SIG-M5 (cell line): ENCODE measurements at places on chromosomes 4 and X.

GRCh38 chr4:95304898-95305297 lies 243.9 kb downstream of the UNC5C start:
- DNase-seq: no peak

DNA sequence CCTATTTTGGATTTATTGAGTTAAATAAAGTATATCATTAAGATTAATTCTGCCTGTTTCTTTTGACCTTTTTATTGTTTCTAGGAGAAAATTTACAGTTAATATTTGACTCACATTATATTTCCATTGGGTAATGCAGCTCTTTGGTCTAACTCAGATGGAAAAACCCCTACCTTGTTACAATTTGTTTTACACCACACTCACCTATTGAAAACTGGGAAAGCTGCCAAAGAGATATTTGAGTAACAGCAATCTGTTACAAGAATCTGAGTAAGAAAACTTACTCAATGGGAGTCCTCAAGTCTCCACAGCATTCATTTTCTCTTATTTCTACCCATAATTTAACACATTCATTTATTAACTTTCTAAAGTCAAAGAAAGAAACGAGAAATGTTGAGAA lies 108.0 kb upstream of the TLL1 start:
- no peak for DNase-seq

GRCh38 chr4:177191586-177191985 lies 118.1 kb upstream of the NEIL3 start:
- no peak for DNase-seq

GRCh38 chr4:56757821-56758411 lies 63.6 kb downstream of the SPINK2 start:
- DNase-seq: peak; percentile 82

GRCh38 chr4:164956766-164957643 lies 20.5 kb downstream of the TRIM61 start:
- no peak for DNase-seq

DNA sequence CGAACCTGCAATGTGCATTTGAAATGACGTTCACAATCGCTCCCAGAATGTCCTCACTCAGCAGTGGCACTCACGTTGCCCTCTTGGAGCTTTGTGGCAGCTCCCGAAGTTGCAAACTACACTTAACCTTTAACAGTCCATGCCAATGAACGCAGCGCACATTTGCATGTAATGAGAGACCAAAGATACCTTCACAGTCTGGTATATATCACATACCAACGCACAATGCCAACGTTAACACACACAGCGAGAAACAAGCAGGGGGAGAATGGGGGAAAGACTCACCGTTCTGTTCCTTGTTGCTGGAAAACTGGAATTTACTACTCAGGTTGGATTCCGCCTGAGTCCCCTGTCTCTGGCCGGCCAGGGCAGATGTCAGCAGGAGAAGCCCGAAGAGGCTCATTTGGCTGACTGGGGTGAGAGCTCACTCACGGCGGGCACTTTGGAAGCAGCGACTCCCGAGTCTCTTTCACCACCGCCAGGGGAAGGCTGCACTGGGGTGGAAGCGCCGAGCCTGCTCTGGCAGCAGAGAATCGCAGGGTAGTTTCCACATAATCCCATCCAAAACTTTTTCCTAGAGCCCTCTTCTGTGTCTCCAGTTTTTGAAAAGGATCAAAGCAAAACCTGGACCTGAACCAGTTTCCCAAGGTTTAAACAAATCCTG lies 966 bp downstream of the PDGFC start:
- no peak for DNase-seq

GRCh38 chr4:165443276-165443675 lies 64.5 kb downstream of the CPE start:
- no peak for DNase-seq

DNA sequence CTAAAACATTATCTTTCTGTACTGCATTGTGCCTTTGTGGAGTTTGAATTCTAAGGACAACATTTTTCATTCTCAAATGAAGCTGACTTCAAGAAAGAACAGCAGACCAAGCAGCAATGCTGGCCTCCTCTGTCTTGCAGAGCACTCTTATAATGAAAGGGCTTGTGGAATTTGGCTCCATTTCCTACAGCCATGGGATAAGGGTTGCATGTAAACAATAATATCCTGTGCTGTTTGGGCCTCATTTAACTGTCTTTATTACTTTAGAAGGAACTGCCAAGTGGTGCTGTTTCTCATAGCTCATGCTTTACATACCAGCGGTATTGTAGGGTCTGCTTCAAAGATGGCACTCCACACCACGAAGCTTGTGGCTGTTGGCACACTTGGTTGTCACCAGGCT lies 111.4 kb upstream of the EOLA2 start:
- DNase-seq: no peak

- DNase-seq: no peak
Measured at GRCh38 chrX:154043003-154043763, 23.5 kb upstream of the IRAK1 start.

DNA sequence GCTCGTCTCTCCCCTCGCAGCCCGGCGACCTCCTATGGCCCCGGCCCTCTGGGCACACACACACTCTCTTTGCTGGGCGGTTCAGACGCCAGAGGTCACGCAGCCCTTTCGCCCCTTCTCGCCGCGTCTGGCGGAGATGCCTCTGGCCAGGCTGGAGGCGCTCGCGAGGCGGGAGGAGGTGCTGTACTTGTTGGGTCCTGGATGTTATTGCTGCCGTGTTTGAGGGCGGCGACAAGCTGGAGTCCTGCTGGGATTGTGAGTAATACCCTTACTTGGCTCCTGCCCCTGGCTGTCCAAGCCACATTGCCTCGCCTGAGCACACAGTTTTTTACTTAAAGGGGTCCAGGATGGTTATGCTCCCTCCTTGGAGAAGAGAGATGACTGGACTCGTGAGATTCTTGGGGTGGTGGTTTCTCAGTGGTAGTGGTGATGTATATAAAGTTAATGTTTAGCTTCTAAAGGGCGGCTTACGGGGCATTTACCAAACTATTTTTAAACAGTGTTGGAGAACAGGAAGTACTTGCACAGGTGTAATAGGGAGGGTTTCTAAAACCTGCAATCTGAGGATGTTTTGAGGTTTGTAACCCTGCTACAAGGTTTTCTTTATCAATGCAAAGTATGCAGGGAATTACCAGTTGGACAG lies 572 bp downstream of the USP53 start:
- peak; percentile 52 for DNase-seq

- no peak for DNase-seq
Measured at GRCh38 chrX:10944136-10944885, 166.8 kb upstream of the HCCS start.

DNA sequence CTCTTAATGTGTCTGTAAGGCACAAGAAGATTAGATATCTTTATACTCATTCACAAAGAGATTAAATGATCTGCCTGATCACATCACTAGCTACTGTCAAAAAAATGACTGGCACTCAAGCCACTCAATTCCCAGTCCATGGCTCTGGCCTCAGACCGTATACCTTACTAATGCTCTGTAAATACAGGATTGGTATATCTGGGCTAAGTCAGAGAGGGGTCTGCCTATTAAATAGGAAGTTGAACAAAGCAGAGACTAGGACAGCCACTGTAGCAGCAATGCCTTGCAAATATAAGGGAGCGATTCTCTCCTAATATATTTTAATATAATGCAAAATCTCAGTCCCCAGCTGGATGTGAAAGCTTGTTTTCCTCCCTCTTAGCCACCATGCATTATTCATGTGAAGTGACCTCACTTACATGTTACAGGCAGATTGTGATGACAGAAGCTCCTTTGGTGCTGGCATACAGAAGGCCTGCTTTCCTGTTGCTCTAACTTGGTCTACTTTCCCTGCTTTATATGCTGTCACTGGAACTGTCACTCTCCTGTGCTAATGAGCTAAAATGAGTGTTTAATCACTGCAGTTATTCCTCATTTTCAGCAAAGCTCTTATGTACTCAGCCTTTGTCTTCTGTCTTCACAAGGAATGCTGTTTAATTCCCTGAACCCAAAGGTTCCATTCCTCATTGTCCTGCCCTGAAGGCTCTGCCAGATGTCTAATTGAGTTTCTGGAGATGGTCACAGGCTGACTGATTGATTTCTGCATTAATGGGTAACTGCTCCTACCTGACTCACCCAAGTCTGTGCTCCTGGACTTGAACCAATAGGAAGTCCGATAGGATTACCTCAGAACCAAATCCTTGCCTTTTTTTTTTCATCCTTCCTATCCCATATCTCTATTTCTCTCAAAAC lies 578.2 kb downstream of the KLHL13 start:
- no peak for DNase-seq

GRCh38 chrX:8201896-8202331 lies 30.8 kb upstream of the VCX2 start:
- no peak for DNase-seq

GRCh38 chr4:108204518-108204917 lies 35.8 kb upstream of the LEF1 start:
- DNase-seq: no peak

- no peak for DNase-seq
Measured at GRCh38 chrX:13357925-13358324, 38.1 kb upstream of the ATXN3L start.

DNA sequence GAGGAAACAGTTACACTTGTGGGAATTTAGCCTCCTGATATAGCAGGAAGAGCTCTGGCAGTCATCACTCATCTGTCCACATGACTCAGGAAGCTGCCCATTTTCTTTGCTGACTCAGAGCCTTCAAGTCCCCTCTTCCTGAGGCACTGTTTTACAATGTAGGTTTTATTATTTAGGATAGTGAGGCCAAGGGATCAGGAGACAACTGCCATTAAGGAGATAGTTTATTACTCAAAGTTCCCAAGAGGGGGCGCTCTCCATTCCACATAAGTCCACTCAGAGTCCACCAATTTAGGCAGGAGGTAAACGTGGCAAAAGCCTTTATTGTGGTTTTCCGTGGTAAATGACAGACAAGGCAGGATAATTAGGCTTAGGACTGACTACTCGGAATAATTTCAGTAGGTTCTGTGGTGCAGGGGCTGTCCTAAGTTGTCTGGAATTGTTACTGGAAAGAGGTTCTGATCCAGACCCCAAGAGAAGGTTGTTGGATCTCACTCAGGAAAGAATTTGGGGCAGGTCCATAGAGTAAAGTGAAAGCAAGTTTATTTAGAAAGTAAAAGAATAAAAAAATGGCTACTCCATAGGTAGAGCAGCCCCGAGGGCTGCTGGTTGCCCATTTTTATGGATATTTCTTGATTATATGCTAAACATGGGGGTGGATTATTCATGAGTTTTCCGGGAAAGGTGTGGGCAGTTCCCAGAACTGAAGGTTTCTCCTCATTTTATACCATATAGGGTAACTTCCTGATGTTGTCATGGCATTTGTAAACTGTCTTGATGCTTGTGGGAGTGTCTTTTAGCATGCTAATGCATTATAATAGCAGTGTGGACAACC lies 96.0 kb upstream of the RAB40AL start:
- no peak for DNase-seq

DNA sequence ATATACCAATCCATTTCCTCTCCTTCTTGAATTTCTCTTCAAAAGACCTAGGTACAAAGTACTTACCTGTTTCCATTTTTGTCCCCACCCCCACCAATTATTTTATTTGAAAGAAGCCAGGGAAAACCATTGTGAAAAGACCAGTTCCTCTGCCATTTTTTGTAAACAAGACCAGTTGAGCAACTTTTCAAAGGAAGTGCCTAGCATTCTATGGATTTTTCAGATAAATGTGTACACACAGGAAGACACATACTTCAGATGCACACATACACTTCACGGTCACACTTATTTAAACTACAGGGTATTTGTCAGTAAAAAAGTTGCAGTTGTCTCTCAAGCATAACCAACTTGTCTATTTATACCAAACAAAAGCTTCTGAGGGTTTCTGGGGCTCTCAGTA lies 587.2 kb upstream of the KLHL4 start:
- DNase-seq: no peak

DNA sequence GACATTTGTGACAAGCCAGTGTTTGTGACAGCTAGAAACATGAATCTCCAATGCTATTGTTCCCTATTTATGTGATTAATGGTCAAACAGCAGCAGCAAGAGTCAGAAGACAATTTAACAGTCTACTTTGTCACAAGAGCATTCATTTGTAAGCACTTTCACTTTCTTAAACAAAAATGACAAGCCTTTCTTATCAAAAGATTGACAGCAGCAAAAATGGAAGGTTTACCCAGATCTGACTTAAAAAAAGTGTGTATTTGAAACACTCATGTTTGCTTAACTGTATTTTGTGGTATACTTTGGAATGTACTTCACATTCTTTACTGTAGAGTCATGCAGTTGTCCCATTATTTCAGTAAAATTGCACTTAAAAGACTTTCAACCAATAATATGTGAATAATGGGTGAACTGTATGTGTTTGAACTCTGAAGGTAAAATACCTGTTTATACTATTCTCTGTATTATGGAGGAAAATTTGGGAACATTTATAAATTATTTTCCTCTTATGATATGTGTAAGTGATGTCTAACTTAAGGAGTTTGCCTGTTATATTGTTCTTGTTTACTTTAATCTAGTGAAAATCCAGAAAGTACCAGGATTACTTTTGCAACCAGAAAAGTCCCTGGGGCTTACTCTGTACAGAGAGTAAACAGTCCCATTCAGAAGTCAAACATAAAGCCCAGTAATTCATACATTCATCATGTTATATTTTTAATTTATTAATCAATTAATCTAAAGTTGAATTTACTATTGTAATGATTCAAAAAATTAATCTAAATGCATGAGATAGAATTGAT lies 314.9 kb upstream of the TRAM1L1 start:
- DNase-seq: no peak

DNA sequence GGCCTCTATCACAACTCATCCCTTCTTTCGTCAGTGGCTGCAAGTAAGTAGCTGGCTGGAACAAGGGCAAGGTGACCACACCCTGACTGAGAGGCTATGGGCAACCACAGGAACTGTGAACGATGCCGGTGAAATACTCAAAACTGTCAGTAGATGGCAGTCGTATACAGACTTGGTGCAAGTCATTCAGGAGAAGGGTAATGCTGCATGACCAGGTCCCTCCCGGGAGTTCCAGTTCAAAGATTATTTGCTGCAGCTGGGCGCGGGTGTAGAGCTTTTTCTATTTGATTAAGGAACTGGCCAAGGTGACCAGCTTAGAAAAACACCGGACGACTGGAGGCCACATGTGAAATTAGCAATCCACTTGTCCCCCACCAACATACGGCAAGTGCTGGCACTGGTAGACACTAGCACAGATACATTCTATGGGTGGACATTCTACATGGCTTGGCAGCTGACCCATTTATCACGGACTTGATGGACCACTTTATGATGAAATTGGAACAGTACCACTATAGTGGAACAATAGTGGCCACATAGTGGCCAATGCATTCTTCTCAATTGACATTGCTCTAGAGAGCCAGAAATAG lies 726.6 kb downstream of the TRAM1L1 start:
- no peak for DNase-seq

- DNase-seq: no peak
Measured at GRCh38 chrX:17192106-17192505, 182.9 kb upstream of the NHS start.

GRCh38 chrX:65602221-65602560 lies 65.3 kb upstream of the MSN start:
- DNase-seq: no peak
